ENCODE measurements at places on chromosomes 6 and 20.

DNA sequence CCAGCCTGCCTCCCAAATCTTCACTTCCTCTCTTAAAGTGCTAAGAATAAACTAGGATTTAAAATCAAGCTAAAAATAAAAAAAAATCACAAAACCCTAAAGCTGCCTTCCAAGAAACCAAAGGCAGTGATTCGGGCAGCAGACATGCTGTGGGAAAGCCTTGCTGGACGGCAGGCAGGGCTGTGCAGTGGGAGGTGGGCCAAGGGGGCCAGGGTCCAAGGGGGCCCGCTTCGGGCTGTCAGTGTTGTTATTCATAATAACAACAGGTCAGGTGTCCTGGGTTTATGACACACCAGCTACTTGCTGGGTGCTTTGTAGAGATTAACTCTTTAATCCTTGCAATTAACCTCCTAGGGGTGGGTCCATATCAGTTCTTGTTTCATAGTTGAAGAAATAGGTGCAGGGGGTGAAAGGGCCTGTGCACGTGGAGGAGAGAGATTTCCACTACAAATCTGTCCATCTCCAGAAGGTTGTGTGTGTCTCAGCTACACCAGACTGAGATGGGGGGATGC lies 40.4 kb downstream of the CD40 start:
- no peak for DNase-seq

DNA sequence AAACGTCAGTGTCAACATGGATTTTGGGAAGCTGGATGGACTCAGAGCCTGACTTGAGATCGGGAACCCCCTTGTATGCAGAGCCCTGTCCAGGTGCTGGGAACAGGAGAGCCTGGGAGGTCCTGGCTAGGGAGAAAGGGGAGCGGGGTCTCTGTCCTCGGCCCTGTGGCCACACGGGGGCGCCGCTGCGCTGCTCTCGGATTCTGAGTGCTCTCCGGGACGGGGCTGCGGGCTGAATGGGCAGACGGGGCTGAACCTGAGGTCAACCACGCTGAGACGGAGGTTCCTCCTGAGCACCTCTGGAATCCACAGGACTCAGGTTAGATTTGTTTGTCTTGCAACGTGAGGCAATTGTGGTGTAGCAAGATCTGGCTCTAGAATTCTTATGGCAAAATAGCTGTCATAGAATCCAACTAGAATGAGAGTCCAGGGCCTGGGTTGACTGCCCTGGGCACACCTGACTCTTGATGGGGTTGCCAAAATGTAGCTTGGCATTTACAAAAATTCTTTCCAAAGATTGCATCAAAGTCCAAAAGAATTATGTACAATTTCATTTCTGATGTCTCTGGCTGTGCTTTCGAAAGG lies 20.6 kb upstream of the HLA-F start:
- DNase-seq = peak; percentile 69

DNA sequence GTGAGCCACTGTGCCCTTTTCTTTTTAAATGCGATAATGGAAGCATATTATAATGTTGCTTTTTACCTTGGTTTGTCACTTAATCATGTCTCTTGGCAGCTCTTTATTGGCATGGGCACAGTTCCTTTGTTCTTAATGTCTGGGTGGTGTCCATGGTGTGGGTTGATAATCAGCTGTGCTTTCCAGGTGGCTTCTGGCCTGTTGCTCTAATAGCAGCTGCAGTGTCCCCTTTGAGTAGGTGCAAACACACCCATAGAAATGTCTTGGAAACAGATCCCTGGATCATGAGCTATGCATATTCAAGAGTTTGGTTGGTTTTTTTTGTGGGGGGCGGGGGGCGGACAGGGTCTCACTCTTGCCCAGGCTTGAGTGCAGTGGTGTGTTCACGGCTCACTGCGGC lies 29.9 kb downstream of the EFCAB8 start:
- no peak for DNase-seq

GRCh38 chr20:61682996-61683681 lies 382.5 kb downstream of the TAF4 start:
- no peak for DNase-seq

- no peak for DNase-seq
These were observed 44.1 kb downstream of the STK4 start for GRCh38 chr20:45010399-45010828.

DNA sequence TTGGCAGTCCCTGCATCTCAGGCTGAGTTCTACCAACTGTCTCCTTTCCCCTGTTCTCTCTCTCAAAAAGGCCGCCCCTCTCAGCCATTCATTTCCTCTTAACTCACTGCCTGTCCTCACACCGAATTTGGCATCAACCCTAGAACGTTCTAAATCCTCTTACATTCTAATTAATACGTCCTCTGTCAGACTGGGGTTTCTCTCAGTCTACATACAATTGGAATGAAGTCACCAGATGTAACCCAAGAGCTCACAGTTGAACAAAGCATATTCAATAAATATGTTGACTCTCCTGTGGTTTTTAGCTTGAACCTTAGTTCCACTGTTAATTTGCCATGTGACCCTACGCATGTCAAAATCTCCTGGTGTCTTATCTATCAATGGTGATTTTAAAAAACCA lies 269.6 kb downstream of the CLIC5 start:
- no peak for DNase-seq

DNA sequence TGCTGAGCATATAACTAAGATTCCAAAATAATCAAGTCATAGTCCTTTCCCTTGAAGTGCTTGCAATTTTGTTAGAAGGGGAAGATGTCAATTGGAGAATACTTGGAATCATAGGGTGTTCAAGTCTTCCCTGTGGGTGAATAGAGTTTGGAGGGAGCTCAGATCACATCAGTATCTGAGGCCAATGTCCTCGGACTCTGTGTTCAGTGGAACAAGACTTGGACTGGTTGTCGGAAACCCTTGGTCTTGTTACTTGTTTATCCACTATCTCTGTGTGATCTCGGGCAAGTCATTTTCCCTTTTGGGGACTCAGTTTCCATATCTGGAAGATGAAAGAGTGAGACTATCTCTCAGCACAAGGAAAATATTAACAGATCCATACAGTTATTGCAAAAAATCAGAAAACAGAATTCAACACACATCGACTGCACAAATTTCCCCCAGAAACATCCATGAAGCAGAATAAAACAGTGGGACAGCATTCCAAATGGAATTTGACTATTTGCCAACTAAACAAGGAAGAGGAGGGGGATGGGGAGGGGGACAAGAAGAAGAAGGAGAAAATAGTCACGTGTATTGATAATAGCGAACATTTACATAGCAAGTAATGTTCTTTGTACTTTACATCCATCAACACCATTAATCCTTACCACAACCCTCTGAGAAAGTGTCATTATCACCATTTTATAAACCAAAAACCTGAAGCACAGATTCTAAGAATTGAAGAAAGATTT lies 3.9 kb upstream of the EDEM2 start:
- DNase-seq = no peak

GRCh38 chr20:55646851-55647250 lies 358.5 kb downstream of the CBLN4 start:
- no peak for DNase-seq

DNA sequence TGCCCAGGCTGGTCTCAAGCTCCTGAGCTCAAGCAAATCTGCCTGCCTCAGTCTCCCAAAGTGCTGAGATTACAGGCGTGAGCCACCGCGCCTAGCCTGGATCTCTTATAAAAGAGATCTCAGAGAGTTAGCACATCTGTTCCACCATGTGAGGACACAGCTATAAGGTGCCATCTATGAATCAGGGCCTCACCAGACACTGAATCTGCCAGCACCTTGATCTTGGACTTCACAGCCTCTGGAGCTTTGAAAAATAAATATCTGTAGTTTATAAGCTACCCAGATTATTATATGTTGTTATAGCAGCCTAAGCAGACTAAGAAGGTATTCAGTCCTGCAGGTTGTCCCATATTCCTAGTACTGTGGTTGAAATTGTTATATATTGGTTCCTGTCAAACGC lies 33.2 kb upstream of the SHLD1 start:
- DNase-seq = no peak

DNA sequence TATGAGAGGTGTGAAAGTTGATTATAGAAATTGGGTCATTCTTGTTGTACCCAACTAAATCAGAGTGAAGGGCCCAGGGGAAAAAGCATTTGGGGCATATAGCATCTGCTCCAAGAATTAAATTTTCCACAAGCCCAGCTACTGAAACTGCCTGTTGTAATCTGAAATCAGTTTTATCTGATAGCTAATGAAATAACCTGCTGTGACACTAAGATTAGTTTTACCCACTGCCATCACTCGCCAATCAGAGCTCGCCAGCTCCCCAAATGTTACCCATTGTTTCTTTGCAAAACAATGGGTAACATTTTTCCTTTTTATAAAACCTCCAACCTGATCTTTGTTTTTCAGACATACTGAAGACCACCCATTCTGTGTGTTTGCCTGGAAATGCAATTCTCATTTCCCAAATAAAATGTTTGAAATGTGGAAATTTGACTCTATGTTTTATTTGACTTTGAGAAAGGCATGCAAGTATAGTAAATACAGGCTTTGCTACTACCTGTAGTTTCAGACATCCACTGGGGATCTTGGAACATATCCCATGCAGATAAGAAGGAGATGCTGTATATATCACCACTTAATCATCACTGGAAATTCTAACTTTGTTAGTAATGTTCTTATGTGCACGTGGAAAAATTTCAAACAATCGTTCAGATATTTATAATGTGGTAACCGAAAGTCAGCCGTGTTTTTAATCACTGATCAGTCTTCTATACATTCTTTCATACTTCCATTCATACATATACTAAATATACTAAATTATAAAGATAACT lies 6.3 kb upstream of the AHI1 start:
- no peak for DNase-seq

DNA sequence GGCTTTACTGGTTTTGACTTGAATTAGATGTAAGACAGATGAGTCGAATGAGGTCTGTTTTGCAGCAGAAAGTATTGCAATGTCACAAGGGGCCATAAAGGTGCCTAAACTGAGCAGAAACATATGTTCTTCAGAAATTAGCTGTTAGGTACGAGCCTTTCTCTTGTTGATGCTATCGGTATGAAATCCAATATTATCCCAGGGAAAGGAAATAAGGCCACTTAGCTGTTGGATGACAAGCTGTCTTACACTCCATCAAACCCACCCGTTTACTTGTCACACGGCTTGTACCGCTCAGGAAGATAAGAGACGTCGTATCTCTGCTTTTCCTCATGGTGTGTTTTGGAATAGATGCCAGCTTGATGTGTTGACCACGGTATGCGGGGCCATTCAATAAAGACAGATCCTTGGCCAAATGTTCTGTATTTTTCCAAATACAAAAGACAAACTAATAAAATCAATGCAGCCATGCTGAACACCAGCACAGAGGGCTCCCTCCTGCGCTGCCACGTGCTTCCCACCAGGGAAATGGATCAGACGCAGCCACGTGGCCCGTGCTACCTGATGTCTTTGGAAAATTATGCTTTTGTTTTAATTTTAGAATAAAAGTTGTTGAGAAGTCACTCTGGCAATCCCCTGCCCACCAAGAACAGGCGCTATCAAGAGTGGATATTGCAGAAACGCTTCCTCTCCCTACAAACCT lies 255.9 kb upstream of the SULF2 start:
- no peak for DNase-seq

GRCh38 chr6:12022953-12023388 lies 10.9 kb downstream of the HIVEP1 start:
- no peak for DNase-seq

- DNase-seq = no peak
These were observed 11.1 kb upstream of the SERINC3 start for GRCh38 chr20:44532981-44533331.

DNA sequence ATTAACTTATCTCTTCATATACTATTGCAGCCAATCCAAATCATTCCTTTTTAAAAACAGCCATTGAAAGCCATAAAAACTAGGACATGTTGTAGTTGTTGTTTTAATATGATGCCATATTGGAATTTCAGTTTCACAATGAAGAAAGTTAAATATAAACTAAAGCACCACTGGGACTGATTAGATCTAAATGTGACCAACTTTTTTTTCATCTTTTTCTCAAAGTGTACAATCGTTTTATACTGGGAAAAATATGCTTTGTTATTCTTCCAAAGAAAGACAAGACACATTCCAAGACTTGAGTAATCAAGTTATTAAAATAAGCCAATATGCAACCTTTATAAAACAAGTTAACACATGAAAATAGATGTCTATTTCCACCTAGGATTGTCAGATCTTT lies 68.5 kb downstream of the THEMIS start:
- DNase-seq = no peak

GRCh38 chr6:21586740-21587178 lies 6.8 kb upstream of the SOX4 start:
- DNase-seq = no peak

- no peak for DNase-seq
These were observed 257.4 kb downstream of the THBS2 start for GRCh38 chr6:168996356-168996625.

DNA sequence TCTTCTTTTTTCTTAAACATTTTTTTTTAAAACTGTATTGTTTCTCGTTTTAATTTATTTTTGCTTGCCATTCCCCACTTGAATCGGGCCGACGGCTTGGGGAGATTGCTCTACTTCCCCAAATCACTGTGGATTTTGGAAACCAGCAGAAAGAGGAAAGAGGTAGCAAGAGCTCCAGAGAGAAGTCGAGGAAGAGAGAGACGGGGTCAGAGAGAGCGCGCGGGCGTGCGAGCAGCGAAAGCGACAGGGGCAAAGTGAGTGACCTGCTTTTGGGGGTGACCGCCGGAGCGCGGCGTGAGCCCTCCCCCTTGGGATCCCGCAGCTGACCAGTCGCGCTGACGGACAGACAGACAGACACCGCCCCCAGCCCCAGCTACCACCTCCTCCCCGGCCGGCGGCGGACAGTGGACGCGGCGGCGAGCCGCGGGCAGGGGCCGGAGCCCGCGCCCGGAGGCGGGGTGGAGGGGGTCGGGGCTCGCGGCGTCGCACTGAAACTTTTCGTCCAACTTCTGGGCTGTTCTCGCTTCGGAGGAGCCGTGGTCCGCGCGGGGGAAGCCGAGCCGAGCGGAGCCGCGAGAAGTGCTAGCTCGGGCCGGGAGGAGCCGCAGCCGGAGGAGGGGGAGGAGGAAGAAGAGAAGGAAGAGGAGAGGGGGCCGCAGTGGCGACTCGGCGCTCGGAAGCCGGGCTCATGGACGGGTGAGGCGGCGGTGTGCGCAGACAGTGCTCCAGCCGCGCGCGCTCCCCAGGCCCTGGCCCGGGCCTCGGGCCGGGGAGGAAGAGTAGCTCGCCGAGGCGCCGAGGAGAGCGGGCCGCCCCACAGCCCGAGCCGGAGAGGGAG lies 580 bp downstream of the VEGFA start:
- DNase-seq = no peak

- DNase-seq = no peak
These were observed 34.7 kb upstream of the FAM8A1 start for GRCh38 chr6:17565399-17565798.

- no peak for DNase-seq
These were observed 1.8 kb upstream of the DNPH1 start for GRCh38 chr6:43231053-43231452.

DNA sequence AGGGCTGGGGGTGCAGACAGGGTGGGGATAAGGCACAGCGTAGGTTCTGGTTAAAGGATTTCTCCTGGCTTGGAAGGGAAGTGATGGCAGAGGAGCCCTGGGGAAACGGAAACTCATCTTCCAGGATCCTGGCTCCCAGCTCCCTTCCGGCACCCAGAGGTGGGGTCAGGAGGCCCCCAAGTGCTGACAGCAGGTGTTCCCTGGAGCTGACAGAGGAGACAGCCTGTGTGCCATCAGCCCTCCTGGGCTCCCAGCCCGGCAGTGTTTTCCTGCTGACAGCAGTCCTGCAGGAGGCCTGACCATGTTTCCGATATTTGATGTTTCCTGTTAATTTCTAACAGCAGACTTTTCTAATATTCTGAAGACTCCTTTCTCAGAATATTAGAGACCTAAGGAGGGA lies 277.3 kb downstream of the TAF4 start:
- DNase-seq = no peak

- DNase-seq = no peak
These were observed 226.8 kb downstream of the UST start for GRCh38 chr6:148973538-148974208.

Measured in stimulated activated CD8-positive, alpha-beta memory T cell treated with anti-CD3 and anti-CD28 coated beads, Interleukin-15, amount 100 ng/mL, for 24 hours (primary cell).